ENCODE measurements at places on chromosomes 2 and 18. TPM values are rescaled to one million over a fixed set of nuclear protein-coding genes. Genes with fewer than 3 reads are reported as not detected.
A peak's percentile ranks its signal among the peaks of the same experiment; 100 is the strongest.

Gene PLGLB1
- total RNA-seq, result 13.8 TPM

Gene PFN4
- 1.00 TPM for total RNA-seq

Gene OTOS
- total RNA-seq, result 1.4 TPM

Gene ST8SIA5
- 9.4 TPM for total RNA-seq

Gene GKN1
- total RNA-seq, result not detected

Gene NR4A2
- total RNA-seq, result 0.45 TPM

- DNase-seq, result no peak
Measured at GRCh38 chr2:15942711-15943345, 2.5 kb downstream of the MYCN start.

GRCh38 chr2:85872536-85873161, 16.1 kb downstream of the ST3GAL5 start:
- DNase-seq, result peak; percentile 53

DNA sequence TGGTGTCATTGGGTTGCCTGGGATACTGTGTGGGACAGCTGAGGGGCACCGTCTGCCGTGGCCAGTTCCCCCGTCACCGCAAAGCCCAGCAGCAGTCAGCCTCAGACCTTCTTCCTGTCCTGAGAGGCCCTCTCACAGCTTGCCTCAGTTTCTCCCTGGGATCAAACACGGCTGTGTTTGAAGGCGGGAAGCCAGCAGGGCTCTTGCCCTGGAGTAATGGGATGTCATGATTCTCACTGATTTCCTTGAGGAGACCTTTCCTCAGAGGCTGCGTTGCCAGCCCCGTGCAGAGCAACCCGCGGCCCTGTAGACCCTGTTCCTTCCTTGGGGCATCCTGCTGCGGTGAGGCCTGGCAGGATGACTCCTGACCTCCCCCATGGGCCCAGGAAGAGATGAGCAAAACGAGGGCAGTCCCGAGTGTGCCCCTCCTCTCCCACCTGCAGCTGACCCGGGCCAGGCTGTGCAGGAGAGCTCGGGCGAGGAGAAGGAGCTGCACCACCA, 13.9 kb upstream of the NFATC1 start:
- no peak for DNase-seq

- DNase-seq, result no peak
Measured at GRCh38 chr2:165193178-165193777, 10.6 kb downstream of the SCN3A start.

GRCh38 chr18:49345931-49346696, 114.3 kb downstream of the DYM start:
- no peak for DNase-seq

- DNase-seq, result peak; percentile 66
Measured at GRCh38 chr18:8948471-8949149, 153.9 kb upstream of the NDUFV2 start.

GRCh38 chr2:105812180-105813044, 67.7 kb downstream of the NCK2 start:
- peak; percentile 76 for DNase-seq

DNA sequence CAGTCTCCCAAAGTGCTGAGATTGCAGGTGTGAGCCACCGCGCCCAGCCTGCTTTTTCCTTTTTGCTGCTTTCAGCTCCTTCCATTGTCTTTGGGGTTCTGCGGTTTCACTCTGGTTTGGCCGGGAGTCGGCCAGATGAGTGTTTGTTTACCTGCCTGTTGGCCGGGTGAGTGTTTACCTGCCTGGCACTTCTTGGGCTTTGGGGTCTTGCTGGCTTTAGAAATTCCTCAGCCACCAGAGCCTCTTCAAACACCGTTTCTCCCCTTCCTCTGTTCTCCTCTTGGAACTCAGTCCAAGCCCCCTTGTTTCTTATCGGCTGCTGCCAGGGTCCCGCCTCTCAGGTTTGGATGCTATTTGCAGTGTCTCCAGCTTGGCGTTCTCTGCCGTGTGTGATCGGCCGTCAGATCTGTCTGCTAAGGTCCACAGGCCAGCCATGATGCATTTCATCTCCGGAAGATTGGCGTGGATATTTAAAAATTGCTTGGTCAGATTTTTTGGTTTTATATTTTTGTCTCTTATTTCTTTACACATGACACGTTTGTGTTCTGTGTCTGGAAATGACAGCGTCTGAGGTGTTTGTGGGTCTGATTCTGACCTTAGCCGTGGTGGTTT, 14.2 kb upstream of the GAL3ST2 start:
- no peak for DNase-seq

DNA sequence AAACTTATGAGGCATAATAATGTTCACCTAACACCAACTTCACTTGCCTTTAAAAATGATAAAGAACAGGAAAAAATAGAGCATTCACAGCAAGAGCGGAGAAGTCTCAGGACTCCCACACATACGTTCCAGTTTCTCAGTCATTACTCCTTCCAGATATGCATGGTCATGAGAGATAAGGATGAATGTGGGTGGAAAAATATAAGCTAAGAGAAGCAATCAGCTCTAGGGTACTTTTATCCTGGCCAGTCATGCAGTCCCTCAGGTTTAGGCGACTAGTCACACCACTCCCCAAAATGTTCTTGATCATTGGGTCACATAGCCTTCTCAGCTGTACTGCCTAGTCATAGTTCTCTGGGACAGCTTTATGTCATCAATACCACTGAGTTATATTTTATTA, 29.2 kb upstream of the CCDC178 start:
- DNase-seq, result no peak

DNA sequence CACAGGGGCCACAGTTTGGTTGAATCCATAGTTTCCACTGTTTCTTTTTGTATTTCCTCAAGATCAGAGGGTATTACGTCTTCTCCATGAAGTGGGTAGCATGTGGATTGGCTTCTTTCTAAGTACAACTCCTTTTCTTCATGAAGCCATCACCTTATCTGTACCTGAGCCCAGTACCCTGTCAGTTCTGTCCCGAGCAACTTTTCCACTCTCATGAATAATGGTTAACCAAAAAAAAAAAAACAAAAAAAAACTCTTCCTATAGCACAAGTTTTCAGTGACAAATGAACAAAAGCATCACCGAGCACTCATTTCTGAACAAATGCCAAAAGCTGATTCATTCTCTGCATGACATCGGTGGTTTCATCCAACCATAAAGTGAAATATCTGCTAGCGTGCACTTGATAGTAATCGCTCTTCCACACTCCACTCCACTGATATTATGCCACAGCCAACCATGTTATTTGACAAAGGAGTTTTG, 53.0 kb upstream of the CCDC150 start:
- DNase-seq, result peak; percentile 65

- DNase-seq, result no peak
Measured at GRCh38 chr2:161161074-161161706, 962 bp downstream of the TANK start.

DNA sequence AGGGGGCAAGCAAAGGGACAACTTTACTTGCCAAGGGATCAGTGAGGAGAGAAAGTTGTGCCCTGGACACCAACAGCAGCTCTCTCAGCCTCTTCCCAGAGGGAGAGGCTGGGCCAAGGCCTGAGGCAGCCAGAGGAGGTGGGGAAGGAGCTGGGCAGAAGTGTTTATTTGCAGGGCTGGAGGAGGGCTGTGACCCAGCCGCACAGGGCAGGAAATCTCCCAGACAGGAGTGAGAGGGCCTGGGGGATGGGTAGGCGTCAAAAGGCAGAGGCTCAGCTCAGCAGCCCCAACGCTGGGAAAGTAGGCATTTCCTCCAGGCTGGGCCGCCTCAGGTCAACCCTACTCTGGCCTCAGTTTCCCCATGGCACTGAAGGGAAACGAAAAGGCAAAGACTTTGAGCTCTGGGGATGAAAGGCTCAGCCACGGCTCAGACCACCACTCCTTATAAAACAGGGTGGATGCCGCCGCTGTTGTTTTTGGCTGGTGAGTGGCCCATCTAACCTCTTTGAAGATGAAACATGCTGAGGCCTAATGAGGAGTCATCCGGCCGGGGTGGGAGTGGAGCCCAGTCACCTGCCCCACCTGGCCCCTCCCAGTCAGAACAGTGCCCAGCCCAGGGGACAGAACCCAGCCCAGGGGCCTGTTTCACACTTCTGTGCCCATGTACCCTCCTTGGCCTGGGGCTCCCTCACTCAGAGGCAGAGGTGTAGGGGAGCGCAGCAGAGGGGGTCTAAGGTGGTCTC, 21.9 kb upstream of the SEMA4C start:
- DNase-seq, result no peak

All from cerebellum (tissue), 4 donors.